Cortex of kidney (tissue), 1 donor: ENCODE measurements at places on chromosomes 4 and X.

GRCh38 chrX:134684956-134685355 is 26.7 kb upstream of the PLAC1 start:
- no peak for DNase-seq

DNA sequence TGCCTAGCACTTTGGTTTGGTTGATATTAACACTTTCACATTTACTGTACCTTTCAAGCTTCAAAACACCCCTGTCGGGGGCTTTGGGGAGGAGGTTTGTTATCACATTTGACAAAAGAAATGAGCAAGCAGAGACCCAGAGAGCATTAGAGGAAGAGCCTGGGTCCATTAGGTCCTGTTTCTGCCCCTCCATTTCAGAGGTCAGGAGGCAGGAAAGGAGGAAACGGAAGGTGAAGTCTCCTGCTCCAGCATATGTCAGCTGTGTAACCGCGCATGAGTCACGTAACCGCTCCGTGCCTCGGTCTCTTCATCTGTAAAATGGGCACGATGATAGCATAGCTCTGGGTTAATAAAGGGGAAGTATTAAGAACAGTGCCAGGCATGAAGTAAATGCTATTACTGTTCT is 201.9 kb upstream of the BCOR start:
- DNase-seq, result no peak

DNA sequence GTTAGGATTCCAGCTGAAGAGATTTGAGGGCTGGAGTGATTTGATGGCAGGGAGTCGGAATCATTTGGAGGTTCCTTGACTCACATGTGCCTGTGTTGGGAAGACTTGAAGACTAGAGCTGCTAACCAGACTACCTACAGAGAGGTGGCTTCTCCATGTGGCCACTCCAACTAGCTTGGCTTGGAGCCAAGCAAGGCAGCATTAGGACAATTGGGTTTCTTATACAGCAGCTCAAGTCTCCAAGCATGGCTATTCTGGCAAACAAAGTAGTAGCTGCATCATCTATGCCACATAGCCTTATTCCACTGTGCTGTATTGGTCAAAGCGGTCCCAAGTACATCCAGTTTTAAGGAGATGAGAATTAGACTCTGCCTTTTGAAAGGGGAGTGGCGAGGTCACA is 171.7 kb upstream of the SLC4A4 start:
- no peak for DNase-seq

GRCh38 chr4:81217779-81218178 is 2.8 kb upstream of the PRKG2 start:
- no peak for DNase-seq

GRCh38 chr4:123133397-123134050 is 211.1 kb upstream of the NUDT6 start:
- DNase-seq, result no peak

- no peak for DNase-seq
Measured at GRCh38 chr4:183876268-183876934, 28.7 kb upstream of the STOX2 start.

GRCh38 chr4:53748328-53748772 is 157.1 kb upstream of the LNX1 start:
- DNase-seq, result no peak

GRCh38 chrX:101025126-101025525 is 26.8 kb downstream of the TRMT2B start:
- no peak for DNase-seq

- no peak for DNase-seq
Measured at GRCh38 chr4:67460574-67460973, 84.7 kb downstream of the CENPC start.

DNA sequence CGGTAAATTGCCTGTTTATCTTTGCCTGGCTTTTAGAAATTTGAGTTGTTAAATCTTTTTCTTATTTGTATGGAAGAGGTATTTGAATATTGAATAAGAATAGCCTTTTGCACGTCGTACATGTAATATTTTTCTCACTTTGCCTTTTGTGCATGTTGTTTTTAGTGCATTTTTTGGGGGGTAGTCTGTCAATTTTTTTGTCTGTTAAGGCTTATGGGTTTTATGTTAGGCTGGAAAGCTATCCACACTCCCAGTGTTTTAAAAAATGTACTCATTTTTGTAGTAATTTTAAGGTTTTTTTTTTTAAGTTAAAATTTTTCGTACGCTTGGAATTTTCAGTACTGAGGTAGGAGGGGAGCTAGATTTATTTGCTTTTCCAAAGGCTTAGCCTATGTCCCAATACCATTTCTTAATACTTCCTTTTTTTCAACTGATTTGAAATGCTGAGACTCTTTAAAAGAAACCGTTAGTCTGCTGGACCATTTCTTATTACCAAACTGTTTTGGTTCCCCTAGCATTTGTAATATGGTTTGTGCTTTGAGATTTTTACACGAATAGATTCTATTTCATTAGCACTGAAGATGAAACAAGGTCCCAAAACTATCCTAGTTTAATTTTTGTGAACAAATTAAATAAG is 1.3 kb downstream of the HERC5 start:
- DNase-seq, result no peak

GRCh38 chrX:136839196-136839595 is 41.3 kb downstream of the RBMX start:
- no peak for DNase-seq

- DNase-seq, result no peak
Measured at GRCh38 chr4:54498661-54499111, 159.1 kb upstream of the KIT start.

GRCh38 chr4:118991686-118992085 is 103.0 kb downstream of the SYNPO2 start:
- no peak for DNase-seq

DNA sequence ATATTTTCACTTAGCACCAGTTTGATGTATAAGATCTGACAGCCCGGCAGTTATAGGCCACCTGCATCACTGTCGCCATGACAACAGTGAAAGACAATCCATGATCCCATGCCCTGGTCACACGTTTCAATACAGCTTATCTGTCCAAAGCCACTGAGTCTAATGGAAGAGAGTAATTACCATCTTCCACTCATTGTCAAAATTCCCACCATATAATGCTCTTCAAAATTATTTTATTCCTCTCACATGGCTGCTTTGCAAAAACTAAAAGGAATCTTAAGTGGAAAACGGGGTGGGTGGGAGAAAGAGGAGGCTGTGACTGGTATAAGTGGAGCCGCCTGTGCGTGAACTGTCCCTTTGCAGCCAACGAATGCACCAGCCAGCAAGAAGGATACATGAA is 44.2 kb downstream of the MAML3 start:
- no peak for DNase-seq

DNA sequence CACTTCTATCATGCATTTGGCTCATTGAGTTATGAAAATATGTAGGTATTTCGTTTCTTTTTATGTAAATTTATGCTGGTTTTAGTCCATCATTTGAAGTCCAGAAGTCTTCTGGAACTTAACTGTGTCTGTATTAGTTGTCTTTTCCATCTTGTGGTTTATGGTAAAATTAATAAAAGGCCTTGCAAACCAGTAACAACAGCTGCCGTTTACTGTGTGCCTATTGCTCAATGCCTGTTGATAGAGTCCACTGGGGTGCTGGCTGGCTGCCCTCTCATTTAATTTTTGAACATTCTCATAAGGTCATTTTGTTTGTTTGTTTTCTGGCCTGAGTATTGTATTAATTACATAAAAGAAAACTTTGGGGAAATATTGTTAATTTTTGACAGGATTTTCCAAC is 98.0 kb downstream of the NAA11 start:
- no peak for DNase-seq

- DNase-seq, result no peak
Measured at GRCh38 chr4:167918077-167918476, 174.3 kb upstream of the ANXA10 start.

DNA sequence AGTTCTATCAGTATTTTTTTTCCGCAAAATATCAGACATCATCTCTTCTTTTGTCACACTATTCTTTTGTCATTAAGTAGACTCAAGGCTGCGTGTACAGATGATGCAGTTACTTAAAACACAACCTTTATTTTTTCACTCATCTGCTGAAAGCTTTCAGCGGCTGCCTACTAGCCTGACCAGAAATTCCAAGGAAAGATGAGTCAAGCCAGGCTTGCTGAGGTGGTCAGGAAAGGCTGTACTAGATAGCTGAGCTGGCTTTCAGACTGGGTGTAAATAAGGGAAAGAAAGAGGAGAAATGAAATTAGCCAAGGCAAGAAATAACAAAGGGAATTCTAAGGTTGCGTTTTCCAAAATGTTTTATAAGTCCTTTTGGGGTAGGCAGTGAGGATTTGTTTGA is 17.9 kb downstream of the STK26 start:
- no peak for DNase-seq

- no peak for DNase-seq
Measured at GRCh38 chr4:186593587-186593973, 38.2 kb upstream of the MTNR1A start.

DNA sequence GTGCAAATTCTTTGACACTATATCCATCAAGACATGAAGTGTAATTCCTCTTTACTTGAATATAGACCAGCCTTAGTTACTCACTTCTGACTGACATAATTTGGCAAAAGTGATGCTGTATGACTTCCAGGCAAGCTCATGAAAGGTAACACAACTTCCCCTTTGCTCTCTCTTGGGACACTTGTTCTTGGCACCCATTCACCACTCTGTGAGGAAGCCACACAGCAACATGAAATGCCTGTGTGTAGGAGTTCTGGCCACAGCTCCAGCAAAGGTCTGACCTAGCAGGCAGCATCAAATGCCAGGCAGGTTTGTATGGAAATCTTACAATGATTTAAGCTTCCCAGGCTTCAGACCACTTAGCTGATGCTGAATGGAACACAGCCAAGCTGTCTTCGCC is 280.3 kb downstream of the PDHA2 start:
- no peak for DNase-seq

DNA sequence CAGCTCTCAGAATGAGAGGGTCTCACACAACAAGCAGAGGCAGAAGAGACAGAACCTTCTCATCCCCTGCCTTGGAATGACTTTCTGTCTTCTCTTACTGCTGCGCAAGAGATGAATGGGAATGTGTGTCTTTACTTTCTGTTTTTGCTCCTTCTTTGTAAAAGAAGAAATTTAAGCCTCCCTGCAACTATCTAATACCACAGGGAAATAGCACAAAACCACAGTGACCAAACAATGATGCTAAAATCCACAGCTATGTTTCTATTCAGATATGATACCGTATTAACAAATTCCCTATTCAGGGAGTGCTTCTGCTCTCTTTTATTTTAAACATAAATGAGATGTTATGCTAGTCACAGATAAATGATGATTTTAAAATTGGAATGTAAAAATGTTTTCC is 173.8 kb upstream of the RAI2 start:
- no peak for DNase-seq

DNA sequence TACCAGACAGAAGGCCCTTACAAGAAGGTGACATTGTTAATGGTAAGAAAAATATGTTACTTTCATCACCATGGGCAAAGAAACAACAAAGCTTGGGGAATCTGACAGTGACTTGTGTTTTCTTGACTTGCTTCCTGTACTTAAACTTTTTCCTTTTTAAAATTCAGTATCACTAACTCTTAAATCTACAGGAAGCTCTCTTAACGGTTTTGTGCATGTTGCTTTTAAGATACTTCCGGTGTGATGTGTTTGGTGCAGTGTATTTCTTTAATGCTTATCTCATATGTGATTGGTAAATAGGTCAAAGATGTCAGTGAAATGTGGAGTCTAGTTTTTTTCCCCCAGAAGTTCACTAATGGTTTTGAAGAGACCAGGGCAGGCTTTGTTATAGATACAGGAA is 45.2 kb downstream of the ADH5 start:
- no peak for DNase-seq

- no peak for DNase-seq
Measured at GRCh38 chr4:16269240-16269639, 43.0 kb upstream of the TAPT1 start.

DNA sequence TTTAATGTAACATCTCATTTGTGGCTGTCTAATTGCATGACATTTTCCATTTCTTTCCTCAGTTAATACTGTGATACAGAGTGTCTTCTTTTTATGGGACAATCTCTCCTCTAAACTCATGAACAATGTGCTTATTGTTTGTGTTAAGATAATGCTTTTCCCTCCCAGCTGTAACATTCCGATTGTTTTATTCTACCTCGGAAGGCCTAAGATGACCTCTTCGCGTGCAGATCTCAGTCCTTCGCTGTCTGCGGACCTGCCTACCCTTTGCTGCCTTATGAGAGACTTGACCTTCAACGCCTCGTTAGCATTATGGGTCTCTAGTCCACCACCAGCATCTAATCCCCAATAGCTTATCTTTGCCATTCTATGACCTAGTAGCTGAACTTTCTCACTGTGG is 29.8 kb upstream of the ZFP42 start:
- no peak for DNase-seq

- no peak for DNase-seq
Measured at GRCh38 chr4:83022724-83023450, 12.1 kb upstream of the COPS4 start.

- no peak for DNase-seq
Measured at GRCh38 chrX:155632431-155633100, 19.8 kb upstream of the TMLHE start.

GRCh38 chr4:126890994-126891393 is 741.8 kb upstream of the INTU start:
- DNase-seq, result no peak

DNA sequence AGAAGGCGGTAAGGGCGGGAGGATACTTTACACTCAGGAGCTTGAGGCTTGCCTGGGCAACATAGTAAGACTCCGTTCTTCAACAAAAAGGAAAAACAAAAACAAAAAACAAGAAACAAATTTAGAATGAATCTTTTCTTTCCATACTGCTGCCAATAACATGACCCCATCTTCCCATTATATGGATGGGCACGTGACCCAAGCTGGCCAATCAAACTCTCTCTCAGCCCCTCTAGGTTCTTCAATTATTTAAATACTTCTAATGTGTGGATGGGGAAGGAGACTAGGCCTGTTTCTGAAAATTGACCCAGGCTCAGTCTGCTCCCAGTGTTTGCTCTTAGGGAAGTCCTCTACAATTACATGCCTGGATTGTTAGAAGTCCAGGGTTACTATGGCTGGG is 22.2 kb upstream of the ATP6AP2 start:
- no peak for DNase-seq

DNA sequence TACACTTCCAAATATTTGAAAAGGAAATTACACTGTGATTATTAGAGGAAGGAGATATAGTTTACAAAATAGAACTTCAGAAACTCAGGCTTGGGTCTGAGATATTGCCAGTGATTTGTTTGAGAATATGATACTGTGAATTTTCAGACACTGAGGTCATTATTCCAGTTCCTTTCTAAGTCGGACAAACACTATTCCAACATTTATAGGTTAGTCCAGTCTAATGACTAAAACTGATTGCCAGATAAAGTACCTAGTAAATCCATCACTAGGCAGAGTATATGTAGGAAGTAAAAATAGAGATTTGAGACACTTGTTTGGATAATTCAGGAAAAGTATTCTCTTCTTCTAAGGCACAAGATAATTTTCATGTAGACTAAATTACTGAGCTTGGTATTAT is 13.2 kb downstream of the MTTP start:
- no peak for DNase-seq
